ENCODE measurements at places on chromosomes 1 and 21.

GRCh38 chr1:162138112-162138511 is 68.6 kb downstream of the NOS1AP start:
- no peak for DNase-seq

DNA sequence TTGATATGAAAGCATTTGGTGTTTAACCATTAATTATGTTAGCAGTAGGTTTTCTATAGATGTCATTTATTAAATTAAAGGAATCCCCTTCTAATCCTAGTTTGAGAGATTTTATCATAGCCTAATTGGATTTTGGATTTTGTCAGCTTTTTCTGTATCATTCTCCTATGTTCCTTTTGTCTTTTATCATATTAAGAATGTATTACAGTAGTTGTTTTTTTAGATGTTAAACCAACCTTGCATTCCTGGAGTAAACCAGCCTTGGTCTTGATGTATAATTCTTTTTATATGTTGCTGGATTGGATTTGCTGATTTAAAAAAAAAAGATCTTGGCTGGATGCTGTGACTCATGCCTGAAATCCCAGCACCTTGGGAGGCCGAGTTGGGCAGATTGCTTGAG is 5.6 kb downstream of the SETDB1 start:
- DNase-seq = no peak

GRCh38 chr1:1906185-1907097 is 8.6 kb upstream of the CALML6 start:
- DNase-seq = no peak

- DNase-seq = no peak
Observed at GRCh38 chr1:80050523-80050922, 1044.0 kb upstream of the ADGRL4 start.

- no peak for DNase-seq
Observed at GRCh38 chr1:4517186-4517954, 137.0 kb upstream of the AJAP1 start.

All from GM04503 (cell line).